Stimulated activated CD8-positive, alpha-beta memory T cell treated with anti-CD3 and anti-CD28 coated beads, Interleukin-4, amount 100 ng/mL, for 24 hours (primary cell): ENCODE measurements at places on chromosomes 12 and 14.

DNA sequence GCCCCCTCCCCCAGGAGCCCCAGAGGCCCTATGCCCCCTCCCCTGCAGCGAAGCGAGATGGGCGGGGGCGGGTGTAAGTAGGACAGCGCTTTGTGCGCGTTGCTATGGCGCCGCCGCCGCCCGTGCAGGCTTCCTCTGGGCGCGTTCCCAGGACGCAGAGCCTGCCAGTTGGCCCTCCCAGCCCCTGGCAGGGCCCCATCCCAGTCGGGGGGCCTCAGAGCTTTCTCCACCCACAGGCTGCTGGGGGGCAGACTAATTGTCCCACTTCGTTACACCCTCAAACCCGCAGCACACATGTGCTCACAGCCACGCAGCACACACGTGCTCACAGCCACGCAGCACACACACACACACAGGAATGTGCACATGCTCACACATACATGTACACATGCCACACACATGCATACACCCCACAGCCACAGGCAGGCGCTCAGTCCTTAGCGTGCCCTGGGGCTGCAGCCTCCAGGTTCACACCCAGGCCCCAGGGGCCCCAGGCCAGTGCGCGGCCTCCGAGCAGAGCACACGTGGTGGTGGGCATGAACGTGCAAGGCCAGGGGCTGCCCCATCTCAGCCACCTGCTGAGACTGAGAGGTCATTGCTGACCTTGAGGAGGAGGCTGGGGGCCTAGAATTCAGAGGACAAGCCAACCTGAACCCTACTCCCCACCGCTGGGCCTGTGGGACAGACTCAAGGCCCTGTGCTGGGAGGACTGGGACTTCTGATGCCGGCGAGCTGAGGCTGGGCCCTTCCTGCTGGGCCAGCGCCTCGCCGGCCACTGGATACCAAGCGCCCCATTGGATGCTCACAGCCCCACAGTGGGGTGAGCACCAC, 15.6 kb downstream of the TRMT61A start:
- DNase-seq, result no peak

- no peak for DNase-seq
These were observed 32.1 kb downstream of the FMNL3 start for GRCh38 chr12:49675137-49675536.

- DNase-seq, result no peak
These were observed 91.4 kb downstream of the CALM1 start for GRCh38 chr14:90488256-90488655.

DNA sequence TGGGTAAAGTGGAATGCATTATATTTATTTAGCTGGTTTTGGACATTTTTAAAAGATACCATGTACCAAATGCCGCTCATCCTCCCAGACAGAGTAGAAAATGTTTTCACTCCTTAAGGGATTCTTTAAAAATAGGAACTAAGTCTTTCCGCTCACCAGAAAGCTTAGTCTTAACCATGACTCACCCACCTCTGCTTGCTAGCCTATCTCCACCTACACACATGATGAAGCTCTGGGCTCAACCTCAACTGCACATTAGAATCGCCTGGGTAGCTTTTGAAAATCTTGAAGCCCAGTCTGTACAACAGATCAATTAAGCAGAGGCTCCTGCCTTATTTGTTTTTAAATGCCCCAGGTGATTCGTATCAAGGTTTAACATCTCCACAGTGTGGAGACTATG, 260.5 kb downstream of the NEDD1 start:
- no peak for DNase-seq

GRCh38 chr12:69508621-69509020, 38.4 kb downstream of the FRS2 start:
- DNase-seq, result no peak

- DNase-seq, result peak; percentile 19
These were observed 342.7 kb downstream of the CACNA1C start for GRCh38 chr12:2395354-2395977.

DNA sequence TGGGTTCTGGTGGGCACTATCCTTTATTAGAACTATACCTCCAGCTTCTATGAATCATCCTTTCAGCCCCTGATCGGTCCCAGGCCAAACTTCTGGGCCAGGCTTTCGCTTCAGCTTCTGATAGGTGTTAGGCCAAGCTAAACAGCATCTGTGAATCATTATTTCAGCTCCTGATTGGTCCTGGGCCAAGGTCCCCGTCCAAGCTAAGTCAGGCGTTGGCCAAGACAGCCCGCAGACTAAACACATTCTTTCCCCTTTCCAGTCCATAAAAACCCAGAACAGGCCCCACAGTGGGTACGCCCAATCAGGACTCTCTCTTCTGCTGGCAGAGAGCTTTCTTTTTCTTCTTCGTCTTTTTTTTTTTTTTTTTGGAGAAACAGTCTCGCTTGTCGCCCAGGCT, 1808.9 kb upstream of the SEL1L start:
- no peak for DNase-seq

DNA sequence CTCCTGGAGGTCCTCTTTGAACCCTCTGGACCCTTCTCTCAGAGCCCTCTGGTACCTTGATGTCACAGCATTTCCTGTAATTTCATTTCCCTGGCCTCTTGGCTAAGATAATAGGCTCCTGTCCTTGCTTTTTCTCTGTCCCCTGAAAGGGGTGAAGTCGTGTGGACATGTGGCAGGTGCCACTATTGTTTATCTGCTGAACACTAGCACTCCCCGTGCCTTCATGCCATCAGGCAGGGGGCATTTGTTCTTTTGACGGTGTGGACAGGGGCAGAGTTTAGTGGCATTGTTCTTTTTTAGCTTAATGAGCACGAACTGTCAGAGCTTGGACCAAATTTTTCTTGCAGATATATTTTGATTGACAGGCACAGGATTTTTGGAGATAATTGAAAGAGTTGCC, 166.0 kb downstream of the RGS6 start:
- DNase-seq, result no peak

GRCh38 chr14:99996951-99997571, 68.2 kb upstream of the EVL start:
- DNase-seq, result no peak

DNA sequence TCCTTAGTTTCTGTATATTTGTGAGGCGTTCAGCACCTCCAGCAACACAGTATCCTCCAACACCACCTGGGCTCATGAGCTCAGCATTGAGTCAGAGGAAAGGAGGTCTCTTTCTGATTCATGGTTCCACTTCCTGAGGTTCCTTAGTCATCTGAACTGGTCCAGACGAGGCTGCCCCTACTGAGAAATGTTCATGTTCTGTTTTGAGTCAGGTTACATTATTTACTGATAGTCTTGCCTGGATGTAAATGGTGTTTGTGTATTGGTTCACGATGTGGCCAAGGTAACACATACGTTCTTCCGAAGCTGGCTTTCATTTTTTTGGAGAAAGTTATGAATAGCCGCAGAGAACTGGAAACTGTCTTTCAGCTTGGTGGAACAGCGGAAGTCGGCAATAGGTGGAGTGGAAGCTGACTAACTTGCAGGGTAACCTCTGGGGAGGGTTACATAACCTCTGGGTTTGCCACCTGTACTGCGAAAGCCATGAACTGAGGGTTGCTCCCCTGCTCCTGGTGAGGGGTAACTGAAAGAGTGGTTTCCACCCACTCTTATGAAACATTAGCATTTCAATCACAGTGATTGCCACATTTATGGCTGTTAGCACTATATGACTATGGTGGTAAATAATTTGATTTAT, 42.2 kb upstream of the MANSC4 start:
- no peak for DNase-seq

DNA sequence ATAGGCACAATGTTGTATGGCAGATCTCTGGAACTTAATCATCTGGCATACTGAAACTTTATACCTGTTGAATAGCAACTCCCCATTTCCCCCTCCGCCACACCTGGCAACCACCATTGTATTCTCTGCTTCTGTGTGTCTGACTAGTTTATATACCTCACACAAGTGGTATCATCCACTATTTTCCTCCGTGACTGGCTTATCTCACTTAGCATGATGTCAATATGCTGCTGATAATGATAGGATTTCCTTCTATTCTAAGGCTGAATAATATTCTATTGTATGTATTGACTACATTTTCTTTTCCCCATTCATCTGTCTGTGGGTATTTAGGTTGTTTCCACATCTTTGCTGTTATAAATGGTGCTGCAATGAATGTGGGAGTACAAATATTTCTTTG, 21.5 kb downstream of the BRMS1L start:
- no peak for DNase-seq

DNA sequence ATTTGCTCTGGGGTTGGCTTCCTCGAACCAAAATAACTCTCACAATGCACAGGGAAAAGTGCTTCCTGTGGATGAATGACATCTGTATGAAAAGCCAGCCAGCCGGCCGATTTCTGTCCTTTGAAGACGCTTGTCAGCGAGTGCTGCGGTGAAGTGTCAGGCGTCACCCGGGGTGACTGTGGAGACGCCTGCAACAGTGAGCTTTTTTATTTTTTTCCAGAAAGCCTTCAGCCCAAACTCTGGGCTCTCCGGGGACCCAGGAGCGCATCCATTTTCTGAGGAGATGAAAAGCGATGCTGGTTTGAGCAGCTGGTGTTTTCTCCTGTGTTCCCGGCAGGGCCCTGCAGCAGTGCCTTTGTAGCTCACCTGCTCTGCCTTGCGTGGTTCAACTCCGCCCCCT, 147.9 kb upstream of the MYL2 start:
- no peak for DNase-seq

- DNase-seq, result no peak
These were observed 138.4 kb upstream of the G2E3 start for GRCh38 chr14:30420515-30420914.

DNA sequence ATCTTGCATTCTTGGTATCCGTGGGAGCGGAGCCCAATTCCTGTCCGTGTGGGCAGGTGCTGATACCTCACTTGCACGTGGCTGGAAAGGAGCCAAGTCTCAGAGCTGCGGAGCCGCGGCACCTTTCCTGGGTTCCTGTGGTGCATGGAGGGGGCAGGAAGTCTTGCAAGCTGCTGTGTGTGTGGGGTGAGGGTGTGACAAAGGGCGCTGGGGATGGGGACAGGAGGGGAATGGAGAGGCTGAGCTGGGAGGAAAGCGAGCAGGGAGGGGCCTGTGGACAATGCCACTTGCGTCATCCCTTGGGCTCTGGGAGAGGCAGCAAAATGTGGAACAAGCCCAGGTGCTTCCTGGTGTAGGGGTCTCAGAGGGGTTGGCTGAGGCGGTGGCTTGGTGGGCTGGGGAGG, 86.7 kb downstream of the CALM1 start:
- no peak for DNase-seq

- DNase-seq, result no peak
These were observed 90.4 kb downstream of the CRACR2A start for GRCh38 chr12:3662521-3662921.

DNA sequence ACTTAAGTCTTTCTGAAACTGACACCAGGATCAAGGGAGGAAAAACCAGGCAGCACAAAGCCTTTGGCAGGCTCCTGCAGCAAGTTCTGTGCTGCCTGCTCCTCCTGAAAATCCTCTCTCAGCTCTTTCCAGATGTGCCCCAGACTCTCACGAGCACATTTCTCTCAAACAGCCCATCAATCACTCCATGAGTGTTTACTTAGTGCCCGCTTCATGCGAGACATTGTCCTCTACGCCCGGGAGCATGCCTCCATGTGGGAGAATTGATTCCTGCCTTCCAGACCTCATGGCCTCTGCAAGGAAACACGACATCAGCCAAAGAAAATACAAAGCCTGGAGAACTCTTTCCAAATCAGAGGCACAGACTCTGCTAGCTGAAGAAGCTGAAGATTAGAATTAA, 46.5 kb upstream of the TSPAN11 start:
- DNase-seq, result no peak

DNA sequence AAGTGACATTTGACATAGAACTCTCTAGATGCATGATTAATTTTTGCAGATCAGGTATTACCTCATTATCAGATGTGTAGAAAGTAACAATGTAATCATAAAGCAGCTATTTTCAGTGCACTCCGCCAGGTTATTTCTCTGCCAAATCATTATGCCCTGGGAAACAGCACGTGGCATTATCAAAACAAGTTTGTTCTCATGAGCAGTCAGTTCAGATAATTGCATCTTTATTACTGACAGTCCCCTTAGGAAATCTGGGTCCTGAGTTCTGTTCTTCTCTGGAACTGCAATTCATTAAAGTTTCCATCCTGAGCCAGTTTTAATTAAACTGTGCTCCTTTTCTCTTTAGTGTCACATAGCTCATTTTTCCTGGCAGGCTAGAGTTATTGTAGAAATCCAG, 94.7 kb upstream of the KRR1 start:
- no peak for DNase-seq

- DNase-seq, result no peak
These were observed 315.9 kb downstream of the BMP4 start for GRCh38 chr14:53640695-53641094.

- DNase-seq, result no peak
These were observed 56.8 kb upstream of the CHST11 start for GRCh38 chr12:104399740-104400612.

- DNase-seq, result no peak
These were observed 117.3 kb downstream of the BTG1 start for GRCh38 chr12:92028441-92028709.

DNA sequence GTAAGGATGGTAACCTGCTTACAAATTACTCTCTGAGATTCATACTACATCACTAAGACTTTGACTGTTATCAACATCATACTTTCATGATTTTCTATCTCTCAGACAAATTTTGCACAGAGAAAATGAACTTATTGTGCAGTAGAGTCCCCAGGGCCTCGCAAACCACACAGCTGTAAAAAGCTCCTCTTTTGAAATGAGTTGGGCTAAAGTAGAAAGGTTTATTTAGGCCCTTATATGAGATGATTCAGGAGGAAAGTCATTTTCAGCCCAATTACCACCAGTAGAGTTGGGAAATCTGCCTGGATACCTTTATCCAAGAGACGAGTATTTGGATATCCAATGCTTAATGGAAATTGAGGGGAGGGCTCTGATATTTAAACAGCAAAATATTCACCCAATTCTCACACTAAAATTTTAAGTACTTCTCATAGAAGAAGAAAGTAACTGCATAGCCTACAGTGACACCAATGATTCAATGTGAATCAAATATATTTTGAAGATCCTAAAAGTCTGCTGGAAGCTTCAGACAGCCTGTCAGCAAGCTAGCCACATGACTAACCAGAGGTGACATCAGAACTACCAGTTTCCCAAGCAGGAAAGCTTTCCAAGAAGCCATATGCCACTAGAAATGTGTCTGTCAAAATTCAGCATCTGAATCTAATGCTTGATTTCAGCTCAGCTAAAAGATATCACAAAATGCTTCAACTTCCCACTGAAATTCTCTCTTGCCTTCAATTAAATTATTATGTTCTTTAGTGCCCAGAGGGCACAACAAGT, 190.1 kb upstream of the SYT1 start:
- no peak for DNase-seq

DNA sequence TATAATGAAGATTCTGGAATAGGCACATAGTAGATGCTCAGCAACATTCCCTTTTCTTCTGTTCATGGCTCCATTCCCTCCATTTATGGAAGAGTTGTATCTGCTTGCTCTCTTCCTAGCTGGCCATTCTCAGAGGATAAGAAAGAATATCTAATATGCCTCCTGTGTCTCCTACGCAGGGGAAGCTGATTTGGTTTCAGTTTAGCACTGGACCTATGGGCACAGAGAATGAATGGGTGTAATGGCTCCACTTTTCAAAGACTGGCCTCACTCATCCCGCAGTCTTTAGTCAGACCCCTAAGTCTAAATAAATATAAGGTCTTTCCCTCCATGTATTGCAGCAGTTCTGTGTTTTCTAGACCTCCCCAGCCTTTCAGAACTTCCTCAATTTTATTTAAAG, 2.0 kb downstream of the PKP2 start:
- DNase-seq, result no peak
